ENCODE measurements at places on chromosomes 16 and 17.

GRCh38 chr16:50244140-50244503, 22.2 kb upstream of the ADCY7 start:
- no peak for DNase-seq

DNA sequence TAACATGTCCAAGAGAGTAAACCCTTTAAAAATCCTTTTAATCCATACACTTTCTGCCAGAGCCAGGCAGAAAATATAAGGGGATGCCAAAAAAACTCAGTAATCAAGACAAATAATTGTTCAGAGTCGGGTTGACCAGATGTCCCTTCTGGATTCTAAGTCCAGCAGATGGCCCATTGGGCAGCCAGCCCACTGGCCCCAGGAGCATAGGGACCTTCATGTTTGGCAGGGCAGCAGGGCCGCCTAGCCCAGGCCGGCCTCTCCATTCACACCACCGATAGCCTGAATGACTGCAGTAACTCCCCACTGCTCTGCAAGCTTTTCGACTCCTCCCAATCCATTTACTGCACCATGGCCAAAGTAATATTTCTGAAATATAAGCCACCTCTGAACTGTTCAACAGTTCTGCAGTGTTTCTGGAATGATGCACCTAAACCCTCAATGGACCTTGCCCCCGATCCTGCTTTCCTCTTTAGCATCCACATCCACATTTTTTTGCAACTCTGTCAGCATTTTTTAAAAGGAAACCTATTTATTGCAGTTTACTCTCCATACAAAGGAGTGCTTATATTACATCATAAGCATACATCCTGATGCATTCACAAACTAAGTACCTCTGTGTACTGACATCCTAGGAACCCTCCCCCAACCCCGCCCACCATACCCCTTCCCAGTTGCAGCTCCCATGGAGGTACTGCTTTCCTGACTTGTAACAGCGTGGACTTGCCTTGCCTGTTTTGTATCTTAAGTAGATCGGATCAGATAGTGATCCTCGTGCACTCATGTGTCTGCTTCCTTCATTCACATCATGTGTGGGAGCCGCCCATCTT, 46.4 kb downstream of the LDHD start:
- DNase-seq, result no peak

- DNase-seq, result no peak
These were observed 11.4 kb downstream of the VPS53 start for GRCh38 chr17:703081-703875.

DNA sequence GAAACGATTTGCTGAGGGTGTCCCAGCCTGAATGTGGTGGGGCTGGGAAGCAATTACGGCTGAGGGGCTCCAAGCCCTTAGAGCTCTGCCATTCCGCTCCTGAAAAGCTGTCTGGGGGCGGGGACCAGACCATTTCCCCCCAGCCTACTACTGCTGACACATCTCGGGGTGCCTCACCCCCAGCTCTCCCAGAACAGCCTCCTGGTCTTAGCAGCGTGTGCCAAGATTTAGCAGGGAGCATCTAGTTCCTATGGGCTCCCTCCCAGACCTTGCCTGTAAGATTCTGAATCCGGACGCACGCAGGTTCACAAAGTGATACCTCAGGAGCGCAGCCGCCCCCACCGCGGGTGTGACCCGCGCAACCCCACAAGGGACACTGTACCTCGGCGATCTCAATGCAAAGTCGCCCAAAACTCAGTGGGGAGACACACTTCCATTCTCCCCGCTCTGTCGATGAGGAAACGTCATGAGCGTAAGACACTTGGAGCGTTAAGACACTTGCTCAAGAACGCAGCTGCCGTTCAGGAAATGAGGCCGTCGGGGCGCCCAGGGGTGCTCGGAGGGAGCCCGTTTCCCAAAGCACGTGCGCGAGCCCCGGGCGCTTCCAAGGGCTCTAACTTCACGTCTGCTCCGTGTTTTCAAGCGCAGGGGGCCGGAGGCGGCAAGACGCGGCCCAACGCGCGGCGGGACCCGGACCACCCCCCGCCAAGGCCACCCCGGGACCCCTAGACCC, 629 bp downstream of the GEMIN4 start:
- DNase-seq, result no peak

- DNase-seq, result no peak
These were observed 18.0 kb upstream of the HOXB9 start for GRCh38 chr17:48644159-48644558.

DNA sequence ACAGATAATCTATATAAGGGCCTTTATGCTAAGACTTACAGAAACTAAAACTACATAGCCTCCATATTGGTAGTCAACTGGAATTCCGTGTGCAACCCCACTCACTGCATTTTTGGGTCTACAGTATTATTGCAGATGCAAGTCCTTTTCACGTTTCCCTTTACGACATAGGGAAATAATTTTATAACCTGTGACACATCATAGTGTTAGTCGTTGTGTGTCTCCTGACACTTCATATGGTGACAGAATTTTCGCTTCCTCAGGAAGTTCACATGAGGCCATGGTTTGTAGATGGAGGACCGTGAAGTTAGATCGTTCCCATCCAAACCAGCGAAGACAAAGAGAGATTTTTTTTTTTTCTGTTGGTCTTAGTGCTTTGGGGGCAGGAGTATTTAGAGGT, 15.7 kb upstream of the MRC2 start:
- DNase-seq, result no peak

DNA sequence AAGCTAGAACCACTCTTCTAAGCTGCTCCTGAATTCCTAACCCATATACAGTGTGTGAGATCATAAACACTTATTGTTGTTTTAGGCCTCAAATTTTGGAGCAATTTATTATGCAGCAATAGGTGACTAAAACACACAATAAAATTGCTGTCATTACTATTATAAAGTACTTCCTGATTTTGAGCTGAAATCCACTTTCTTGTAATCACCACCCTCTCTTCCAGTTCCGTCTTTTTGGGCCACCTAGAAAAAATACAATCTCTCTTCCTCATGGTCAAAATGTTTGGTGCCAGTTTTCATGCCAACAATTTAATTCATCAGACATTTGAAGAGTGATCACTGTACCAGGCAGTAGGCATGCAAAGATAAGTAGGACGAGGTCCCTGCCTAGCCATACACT, 43.3 kb upstream of the NF1 start:
- DNase-seq, result no peak

DNA sequence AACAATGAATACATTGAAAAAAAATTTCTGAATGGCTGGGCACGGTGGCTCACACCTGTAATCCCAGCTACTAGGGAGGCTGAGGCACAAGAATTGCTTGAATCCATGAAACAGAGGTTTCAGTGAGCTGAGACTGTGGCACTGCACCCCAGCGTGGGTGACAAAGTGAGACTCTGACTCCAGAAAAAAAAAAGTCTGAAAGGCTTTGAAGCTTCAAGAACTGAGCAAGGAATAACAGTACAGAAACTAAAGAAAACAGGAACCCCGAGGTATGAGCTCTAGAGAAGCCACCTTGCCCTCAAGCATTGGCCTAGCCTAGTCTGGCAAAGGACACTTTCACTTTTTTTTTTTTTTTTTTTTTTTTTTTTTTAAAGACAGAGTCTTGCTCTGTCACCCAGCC, 45.0 kb downstream of the TEX2 start:
- no peak for DNase-seq
